ENCODE measurements at places on chromosomes 7 and 10.

GRCh38 chr10:125460326-125460725, 222.6 kb downstream of the TEX36 start:
- DNase-seq: no peak

DNA sequence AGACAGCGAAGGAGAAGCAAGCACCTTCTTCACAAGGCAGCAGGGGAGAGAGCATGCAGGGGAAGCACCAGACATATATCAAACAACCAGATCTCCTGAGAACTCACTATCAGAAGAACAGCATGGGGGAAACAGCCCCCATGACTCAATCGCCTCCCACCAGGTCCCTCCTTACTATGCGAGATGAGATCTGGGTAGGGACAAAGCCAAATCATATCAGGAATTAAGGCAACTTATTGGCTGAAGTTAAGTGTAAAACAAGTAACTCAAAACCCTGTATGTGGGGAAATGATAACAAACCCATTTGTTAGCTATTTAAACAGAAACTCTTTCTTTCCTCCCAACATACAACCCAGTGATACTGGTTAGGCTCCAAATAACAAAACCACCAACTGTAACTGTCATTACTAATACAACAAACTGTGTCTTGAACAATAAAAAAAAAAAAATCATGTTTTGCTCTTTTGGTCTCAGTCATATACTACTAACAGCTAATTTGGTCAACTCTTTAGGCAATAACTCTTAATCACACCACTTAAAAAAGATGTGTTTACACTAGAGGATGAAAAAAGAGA, 57.8 kb downstream of the MINDY3 start:
- DNase-seq: no peak

GRCh38 chr7:3201306-3201705, 99.7 kb upstream of the SDK1 start:
- DNase-seq: no peak

- no peak for DNase-seq
Measured at GRCh38 chr7:36025190-36025589, 127.9 kb upstream of the EEPD1 start.

DNA sequence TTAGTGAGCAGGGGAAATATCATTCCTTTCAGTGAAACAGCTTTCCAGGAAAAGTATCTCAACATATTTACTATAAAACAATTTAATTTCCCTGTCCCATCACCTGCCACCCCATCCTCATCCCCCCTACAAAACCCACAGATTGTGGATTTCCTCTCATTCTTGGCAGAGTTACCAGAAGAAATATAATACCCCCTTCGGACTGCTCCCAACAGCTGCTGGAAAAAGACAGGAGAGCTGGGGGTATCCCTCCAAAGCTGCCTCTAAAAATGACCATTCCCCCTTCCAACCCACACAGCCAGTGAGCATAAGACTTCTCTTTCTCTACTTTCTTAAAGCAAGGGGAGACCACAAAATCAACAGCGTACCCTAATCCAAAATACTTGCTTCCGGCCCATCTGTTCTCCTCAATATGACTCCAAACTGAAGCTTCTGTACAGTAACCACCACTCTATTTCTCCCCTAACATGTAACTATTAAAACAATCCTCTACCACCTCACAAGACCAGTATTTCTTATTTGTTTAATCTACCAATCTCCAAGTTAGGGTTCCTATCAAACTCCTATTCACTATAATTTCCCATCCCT, 7.8 kb downstream of the FBXW4 start:
- DNase-seq: no peak

- no peak for DNase-seq
Measured at GRCh38 chr10:103072276-103072675, 120.8 kb downstream of the NT5C2 start.

DNA sequence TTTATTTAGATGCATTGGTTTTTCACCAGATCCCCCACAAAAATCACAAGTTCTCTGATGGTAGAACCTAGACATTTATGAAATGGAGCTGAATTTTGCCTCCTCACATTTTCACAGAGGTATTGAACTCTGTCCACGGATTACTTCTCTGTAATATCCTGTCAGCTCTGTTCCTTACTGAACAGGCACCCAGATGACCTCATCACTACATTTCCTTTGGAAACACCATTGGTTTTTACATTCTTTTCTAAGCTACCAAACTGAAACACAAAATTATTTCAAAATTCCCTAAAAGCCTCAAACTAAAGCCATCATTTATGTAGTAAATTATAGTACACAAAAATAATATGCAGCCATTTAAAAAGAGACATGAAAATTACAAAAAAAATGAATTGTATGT, 98.3 kb upstream of the KCNIP2 start:
- DNase-seq: no peak

- no peak for DNase-seq
Measured at GRCh38 chr10:1558906-1559305, 178.4 kb downstream of the ADARB2 start.

GRCh38 chr10:35872671-35873070, 230.6 kb upstream of the FZD8 start:
- no peak for DNase-seq

GRCh38 chr10:22640359-22640758, 74.0 kb downstream of the PIP4K2A start:
- DNase-seq: no peak

DNA sequence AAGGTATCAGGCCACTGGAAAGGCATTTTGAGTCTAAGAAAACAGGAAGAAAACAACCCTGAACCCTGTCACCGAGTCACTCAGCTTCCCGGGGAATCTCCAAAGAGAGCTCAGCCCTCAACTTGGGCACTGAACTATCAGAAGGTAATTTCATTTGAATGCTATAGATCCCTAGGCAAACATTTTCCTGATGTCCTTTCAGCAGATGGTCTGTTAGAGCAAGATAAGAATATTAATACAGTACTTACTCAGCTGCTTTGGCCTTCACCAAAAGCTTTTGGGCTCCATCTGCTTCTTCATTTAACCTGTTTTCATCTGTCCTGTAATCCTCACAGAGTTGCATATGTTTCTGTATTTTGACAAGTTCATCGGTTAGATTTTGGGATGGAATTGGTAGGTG, 34.2 kb upstream of the LAMB1 start:
- no peak for DNase-seq

DNA sequence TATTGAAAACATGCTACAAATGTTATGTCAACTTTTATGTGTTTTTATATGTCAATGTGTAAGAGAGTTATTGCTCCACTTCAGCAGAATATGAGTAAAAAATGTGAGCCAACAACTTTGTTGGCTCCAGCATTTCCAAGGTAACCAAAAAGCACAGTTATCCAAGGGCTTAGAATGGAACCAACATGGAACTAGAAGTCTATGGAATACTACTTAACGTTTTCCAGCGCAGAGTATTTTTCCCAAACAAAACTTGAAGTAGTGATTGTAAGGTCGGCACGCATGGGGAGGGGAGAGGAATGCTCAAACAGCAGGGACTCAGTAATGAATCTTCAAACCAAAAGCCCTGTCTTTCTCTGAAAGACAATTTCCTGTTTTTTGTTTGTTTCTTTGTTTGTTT, 45.0 kb upstream of the TSPAN13 start:
- DNase-seq: no peak

DNA sequence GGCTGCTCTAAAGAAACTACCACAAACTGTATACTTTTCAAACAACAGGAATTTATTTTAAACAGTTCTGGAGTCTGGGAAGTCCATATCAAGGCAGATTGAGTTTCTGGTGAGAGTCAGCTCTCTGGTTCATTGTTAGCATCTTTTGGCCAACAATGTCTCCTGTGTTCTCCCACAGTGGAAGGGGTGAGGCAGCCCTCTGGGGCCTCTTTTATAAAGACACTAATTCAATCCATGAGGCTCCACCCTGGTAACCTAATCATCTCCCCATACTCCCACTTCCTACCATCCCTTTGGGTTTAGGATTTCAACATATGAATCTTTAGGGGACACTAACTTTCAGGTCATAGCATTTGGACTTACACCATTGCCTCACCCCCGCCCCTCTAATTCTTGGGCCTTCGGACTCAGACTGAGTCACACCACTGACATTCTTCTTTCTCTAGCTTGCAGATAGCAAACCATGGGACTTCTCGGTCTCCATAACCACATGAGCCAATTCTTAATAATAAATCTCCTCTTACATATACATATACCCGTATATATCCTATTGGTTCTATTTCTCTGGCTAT, 64.3 kb upstream of the ANTXRL start:
- no peak for DNase-seq

DNA sequence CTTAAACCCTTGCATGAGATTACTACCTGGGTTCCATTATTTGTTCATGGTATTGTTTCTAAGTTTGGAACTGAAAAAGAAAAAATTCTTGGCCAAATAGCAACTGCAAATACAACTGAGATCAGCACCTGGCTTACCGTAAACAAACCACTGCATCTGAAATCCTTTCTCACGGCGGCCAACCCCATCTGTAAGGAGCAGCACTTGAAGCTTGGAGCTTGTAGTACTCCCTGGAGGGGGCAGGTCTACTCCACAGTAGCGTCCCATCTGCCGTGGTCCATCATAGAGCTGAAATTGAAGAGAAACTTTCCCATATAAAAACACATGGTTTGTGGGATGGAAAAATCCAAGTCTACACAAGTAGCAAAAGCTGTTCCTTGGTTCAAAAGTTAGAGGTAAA, 109.9 kb downstream of the CUBN start:
- DNase-seq: no peak

GRCh38 chr7:55452971-55453370, 87.8 kb downstream of the LANCL2 start:
- DNase-seq: no peak

GRCh38 chr10:88227342-88228018, 355.6 kb downstream of the RNLS start:
- no peak for DNase-seq

- no peak for DNase-seq
Measured at GRCh38 chr7:84230491-84230890, 35.9 kb upstream of the SEMA3A start.

- DNase-seq: no peak
Measured at GRCh38 chr10:88618496-88618895, 31.9 kb downstream of the LIPJ start.

DNA sequence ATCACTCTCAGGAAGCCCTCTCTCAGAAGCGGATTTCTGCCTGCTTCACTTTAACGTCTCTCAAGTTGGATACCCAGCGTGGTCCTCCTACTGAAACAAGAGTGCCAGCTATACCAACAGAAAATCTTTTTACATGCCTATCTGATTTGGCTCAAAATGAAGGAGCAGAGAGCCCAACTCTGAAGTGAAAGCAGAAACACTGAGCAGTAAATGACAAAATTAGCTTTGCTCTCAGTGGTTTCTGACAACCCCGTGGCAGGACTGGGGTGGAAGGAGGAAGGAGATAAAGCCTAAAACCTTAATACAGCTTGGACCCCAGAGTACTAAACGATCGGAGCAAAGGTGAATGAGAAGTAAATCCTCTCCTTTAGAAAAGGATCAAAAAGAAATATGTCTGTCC, 25.1 kb upstream of the GPR37 start:
- DNase-seq: no peak

GRCh38 chr10:62054830-62055229, 153.3 kb downstream of the ARID5B start:
- DNase-seq: no peak

DNA sequence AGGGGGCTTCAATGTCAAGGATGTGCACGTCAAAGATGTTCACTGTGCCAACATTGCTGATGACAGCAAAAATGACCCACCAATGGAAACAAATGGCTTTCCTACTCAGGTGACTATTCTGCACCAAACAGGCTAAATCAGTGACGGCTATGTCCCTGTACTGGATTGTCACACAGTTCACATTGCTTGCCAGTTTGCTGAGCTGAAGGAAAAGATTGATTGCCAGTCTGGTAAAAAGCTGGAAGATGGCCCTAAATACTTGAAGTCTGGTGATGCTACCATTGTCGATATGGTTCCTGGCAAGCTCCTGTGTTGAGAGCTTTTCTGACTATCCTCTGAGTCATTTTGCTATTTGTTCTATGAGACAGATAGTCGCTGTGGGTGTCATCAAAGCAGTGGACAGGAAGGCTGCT, 202.2 kb upstream of the ETV1 start:
- DNase-seq: no peak

- DNase-seq: no peak
Measured at GRCh38 chr7:28750981-28751380, 207.1 kb downstream of the TRIL start.

GRCh38 chr7:114048386-114049235, 129.8 kb upstream of the PPP1R3A start:
- DNase-seq: peak; percentile 31

- DNase-seq: no peak
Measured at GRCh38 chr10:113689057-113689456, 9.3 kb downstream of the CASP7 start.

- no peak for DNase-seq
Measured at GRCh38 chr7:76048668-76048988, 722 bp downstream of the MDH2 start.

DNA sequence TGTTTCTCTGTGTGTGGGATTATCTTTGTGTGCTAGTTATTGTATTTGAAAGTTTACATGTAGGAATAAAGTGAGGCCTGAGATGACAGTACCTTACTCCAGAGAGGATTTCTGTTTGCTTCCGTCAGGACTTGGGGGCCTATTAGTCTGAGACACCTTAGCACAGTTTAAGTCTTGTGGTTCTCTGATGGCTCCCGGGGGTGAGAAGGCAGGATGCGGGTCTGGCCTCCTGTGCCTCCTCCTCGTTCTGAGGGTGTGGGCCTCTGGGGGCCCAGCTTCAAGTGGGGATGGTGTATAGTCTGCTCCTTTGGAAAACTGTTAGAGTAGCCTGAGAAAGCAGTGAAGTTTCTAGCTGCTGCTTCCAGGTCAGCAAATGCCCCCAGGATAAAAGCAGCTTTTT, 12.4 kb downstream of the MTURN start:
- DNase-seq: no peak

DNA sequence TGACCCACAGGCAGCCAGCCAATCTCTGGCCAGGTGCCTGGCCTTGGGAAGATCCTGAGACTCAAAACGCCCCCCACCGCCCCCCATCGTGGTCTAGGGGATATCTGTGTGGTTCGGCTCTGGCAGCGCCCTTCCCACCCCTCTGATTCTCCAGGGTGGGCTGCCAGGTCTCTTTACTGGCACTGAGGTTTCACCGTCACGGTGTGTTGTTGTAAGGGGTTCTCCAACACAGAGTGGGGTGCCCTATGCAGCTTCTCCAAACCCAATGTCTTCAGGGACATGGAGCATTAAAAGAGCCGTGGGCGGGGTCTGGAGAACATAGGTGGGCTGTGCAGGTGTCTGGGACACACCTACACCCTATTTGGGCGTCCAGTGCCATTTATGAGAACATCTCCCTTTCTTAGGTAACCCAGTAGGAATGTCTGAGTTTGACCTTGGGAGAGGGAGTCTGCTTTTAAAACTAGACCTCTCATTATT, 1.5 kb downstream of the MAFK start:
- DNase-seq: peak; percentile 31

GRCh38 chr7:43121973-43122372, 9.5 kb downstream of the HECW1 start:
- DNase-seq: no peak

GRCh38 chr10:35889971-35890675, 248.0 kb upstream of the FZD8 start:
- no peak for DNase-seq
